ENCODE measurements at places on chromosomes 6 and 20.

DNA sequence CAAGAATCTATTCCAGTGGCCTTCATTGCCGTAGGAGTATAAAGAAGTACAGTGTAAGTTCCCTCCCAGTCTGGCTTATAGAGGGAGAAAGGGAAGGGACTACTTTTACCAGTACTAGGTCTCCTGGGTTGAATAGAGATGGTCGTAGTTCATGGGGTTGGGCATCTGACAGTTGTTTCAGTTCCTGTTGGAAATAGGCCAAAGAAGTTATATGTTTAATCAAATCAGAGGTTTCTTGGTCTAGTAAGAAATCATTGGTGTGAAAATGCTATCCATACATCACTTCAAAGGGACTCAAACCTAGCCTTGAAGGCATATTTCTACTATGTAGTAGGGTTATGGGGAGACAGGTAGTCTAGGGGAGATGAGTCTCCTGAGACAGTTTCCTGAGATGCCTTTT is 45.6 kb upstream of the MAN1A1 start:
- peak; percentile 75 for DNase-seq

DNA sequence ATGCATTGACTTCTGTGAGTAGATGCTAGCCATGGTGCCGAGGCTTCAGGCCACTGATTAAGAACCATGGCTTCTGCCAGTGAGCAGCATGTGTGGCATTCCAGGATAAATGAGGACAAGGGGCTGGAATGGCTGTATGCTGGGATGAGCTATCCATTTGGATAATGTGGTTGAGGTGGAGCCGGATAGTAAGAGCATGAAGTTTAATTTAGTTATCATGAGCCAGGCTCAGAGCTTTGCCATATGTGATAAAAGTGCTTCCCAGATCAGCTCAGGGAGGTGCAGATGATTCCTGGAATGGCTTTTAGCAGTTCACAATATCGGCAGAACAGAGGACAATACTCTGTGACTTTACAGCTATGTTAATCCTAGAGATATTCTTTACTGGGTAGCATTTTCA is 34.6 kb upstream of the RNF8 start:
- no peak for DNase-seq

GRCh38 chr6:12529364-12530019 is 187.1 kb upstream of the PHACTR1 start:
- no peak for DNase-seq

DNA sequence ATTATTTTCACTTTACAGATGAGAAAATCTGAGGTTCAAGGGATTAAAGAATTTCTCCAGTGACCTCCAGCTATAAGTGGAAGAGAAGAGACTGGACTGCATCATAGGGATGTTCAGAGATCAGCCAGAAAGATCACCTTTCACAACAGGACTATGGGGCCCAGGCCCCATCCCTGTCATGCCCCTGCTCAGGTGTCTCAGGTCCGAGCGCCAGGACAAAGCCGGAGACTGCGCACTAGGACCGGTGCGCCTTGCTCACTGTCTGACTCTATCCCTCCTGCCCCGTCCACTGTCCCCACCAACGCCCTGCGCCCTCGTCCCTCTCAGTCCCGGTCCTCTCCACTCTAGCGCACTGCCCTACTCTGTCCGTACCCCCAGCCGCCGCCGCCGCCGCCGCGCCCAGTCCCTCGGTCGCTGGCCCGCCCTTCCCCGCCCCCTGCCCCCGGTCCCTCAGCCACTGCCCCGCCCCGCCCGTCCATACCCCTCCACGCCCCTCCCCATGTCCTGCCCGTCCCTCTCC is 521 bp upstream of the RAD21L1 start:
- no peak for DNase-seq

DNA sequence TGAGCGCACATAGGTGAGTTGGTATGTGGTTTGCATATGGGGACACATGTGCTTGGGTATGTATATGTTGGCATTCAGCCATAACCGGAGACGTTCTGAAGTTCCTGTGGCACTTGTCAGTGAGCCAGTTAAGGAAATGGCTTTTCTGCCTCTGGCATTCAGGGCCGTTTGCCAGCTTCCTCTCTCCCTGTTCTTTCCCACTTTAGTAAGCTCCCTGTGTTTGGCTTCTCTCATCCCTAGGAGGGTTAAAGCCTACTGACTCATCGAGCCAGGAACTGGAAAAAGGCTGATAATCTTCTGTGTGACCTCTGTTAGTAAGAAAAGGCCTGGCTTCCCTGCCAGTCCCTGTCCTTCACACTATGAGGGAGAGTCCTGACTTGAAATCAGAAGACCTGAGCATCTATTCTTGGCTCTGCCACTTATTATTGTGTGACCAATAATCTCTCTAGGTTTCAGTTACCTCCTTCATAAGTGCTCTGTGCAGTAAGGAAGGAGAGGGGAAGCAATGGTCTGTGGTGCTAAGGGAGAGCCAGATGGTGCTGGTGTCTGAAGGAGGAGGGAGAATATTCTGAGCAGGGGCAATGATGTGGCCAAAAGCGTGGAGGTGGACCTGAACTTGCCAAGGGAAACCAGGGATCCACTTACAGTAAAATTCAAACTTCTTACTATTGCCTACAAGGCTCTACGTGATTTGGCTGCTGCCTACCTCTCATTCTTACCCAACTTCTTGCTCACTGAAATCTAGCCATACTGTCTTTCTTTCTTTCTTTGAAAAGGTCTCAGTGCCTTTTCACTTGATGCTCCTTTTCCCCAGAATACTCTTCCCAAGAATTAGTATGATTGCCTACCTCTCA is 31.4 kb downstream of the ACSS2 start:
- no peak for DNase-seq

DNA sequence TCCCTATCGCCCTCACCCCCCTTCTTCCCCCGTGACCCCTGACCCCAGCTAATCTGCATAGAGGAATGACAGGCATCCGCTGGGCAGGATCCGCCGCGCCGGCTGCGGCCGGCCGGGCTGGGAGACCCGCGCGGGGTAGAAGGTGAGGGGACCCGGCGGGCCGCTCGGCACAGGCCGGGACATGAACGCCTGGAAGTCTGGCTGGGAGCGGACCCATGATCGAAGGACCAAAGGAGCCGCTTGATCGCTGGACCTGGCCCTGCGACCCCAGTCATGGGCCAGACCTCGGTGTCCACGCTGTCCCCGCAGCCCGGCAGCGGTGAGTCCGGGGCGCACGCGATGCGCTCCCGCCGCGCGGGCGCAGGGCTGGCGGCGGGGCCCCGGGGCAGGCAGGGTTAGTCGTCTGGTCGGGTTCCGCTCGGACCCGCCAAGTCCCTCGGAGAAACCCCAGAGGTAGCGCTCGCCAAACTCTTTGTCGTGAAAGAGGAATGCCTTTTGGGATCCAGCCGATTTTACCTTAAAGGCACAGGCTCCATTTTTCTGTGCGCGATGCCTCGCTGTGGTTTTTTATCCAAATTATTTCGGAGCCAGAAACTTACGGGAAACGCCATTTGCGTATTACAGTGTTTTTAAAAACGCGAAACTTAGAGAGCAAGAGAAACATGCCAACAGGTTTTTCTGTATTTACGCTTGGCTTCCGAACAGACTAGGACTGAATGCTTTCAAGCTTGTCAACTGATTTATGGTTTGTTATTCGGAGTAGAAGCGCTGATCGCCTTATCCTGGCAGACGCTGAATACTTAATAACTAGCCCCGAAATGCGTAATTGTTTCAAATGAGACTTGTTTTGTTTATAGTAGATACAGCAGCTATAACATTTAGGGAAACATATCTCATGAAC is at the start of gene PHACTR2:
Gene PHACTR2 (plus strand): TSS at position 75 of the 901 bp plus-strand sequence. CDS start 199 bp downstream, at position 274.
- peak; percentile 19 for DNase-seq

- DNase-seq: no peak
Measured at GRCh38 chr20:59481477-59482018, 122.8 kb upstream of the PHACTR3 start.

GRCh38 chr6:121838842-121839241 is 403.4 kb downstream of the GJA1 start:
- DNase-seq: no peak

DNA sequence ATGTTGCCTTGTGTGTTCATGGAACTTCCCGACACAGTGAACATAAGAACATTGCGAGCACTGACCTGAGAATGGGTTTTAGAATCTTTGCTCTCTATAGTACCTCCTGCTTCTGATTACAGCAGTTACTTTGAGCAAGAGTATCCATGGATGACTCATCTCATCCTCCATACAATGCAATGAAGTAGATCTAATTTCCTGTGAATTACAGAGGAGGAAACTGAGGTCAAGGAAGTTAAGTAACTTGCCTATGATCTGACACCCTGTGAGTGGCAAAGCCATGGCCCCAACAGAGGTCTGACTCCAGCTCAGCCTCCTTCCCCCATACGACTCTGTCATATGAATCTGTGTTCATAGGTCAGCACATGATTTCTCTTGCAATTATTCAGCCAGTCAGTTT is 518.1 kb downstream of the TFAP2A start:
- no peak for DNase-seq

DNA sequence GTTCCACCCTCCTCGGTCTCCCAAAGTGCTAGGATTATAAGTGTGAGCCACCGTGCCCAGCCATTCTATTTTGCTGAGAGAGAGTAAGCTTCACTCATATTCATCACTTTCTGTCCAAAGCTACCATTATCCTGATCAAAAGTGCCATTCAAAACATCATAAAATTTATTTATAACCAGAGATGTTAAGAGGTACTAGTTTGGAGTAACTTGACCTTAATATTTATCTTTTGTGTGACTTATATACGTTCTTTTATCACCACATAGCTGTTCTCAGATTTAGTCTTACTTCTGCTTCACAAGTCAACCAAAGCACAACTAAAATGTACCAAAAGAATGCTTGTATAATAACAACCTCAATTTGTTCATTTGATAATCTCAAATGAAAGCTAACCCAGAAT is 18.1 kb downstream of the AKIRIN2 start:
- DNase-seq: no peak

DNA sequence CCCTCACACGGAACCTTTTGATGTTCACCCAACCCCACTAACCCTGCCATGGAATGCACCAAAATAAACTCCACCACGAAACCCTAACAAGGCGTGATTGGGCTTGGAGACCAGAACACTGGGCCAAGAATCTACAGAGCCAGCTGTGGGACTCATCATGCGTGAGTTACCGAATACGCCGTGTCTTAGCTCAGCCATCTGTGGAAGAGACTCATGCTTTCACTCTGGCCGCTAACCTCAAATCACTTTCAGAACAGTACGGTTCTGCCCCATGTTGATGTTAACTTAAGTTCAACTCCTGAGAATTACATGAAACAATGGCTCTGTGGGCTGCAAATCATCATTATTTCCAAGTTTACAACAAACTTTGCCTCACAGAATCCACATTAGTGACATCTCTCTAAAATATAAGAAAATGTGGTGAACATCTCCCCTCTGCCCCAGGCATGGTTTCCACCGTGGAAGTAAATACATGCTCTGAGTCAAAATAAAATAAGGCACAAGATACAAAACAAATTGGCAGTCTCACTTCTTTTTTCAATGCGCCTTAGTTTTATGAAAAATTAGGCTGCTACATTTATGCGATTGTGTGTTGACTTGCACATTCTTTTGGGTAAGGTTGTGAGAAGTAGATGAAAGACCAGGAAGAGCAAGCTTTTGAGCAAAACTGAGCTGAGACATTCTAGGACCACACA is 308.9 kb upstream of the EXOC2 start:
- no peak for DNase-seq

- DNase-seq: no peak
Measured at GRCh38 chr6:165206798-165207197, 102.6 kb downstream of the C6orf118 start.

DNA sequence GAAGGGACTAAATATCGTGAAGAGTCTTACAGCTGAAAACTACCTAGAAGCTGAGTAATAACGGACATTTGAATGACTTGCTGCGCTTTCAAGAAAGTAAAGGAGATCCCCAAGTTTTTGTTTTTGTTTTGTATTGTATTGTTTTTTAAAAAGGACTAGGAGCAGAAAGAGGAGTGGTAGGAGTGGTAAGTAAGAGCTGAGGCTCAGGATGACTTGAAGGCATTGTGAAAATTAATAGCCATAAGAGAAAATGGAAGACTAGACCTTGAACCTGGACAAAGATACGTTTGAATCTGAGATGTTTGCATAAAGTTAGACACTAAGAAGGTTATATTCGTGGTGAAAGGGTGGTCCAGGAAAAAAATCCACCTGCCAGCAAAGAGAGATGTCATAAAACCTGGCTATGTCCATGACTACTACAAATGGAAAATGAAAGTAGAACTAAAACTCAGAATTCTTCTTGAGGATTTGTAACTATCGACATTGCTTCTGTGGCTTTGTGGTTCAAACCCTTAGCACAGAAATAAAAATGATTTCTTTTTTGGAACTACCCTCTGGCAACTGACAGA is 824.8 kb upstream of the FLRT3 start:
- DNase-seq: no peak

- no peak for DNase-seq
Measured at GRCh38 chr20:61683721-61684120, 382.0 kb downstream of the TAF4 start.

GRCh38 chr6:137056121-137056880 is 11.5 kb upstream of the IL20RA start:
- DNase-seq: peak; percentile 17

DNA sequence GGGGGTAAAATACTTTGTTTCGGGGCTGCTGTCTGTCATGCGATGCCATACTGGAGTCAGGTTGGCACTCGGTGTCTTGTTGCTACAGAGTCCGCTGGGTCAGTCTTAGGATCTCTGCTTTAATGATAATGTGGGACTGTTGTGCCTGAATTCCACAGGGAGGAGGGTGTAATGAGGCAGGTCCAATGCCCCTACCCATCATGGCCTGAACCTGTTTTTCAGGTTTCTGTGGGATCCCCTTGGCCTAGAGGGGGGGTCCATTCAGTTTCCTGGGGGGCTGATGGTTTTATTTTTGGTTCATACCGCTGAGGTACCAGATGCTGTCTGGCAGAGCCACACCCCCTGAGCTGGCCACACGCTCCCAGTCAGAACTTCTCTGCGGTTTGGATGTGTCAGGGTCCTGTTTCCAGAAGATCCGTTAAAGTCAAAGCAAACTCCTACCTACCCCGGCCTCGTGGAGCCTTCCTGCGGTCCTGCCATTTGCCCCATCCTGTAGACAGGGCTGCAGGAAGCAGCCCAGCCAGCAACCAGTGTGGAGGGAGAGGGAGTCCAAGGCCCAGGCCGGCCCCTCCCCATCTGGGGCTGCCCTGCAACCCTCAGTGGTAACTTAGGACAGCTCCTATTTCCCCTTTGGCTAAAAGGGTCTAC is 69.7 kb downstream of the TCP11 start:
- no peak for DNase-seq

DNA sequence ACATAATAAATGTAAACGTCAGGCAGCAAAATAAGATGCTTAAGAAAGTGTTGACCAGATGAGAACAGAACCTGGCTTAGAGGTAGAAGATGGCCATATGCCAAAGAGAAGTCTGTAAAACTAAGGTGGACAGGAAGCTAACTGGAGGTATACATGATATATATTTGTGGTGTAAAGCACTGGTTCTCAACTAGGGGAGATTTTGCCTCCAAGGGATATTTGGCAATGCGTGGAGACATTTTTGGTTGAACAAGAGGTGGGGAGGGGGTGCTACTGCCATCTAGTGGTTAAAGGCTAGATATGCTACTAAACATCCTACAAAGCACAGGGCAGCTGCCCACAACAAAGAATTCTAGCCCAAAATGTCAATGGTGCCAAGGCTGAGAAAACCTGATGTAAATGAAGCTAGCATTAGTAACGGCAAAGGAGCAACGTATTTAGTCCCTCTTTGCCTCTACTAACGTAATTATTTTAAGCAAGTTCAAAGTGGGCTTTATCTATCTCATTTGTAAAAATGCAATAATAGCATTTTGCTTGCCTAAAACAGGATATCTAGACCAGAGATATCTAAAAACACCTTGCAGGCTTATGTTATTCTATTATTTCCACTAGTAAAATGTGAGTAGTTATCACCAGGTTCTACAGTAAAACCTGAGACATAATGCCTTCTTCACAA is 182.6 kb downstream of the RNGTT start:
- peak; percentile 89 for DNase-seq
